ENCODE measurements at places on chromosomes 7 and 10. TPM values are rescaled to one million over a fixed set of nuclear protein-coding genes. Genes with fewer than 3 reads are reported as not detected.

GRCh38 chr10:126511917-126512479 is 123.7 kb upstream of the ADAM12 start:
- no peaks in the 10 kb centered on the region for H3K4me1 ChIP-seq
- no peaks in the 10 kb centered on the region for H3K36me3 ChIP-seq
- peaks cover 14% of the 10 kb centered on the region for H3K27me3 ChIP-seq
- H3K4me3 ChIP-seq: no peak overlapping the region

Gene LBX1
- total RNA-seq: not detected

- DNase-seq: no peak
- no peaks in the 10 kb centered on the region for H3K27me3 ChIP-seq
- peaks cover 18% of the 10 kb centered on the region for H3K4me1 ChIP-seq
- H3K36me3 ChIP-seq: no peaks in the 10 kb centered on the region
Observed at GRCh38 chr7:111112439-111112838, 21.5 kb downstream of the LRRN3 start.

GRCh38 chr7:154484406-154484805 is 432.2 kb downstream of the DPP6 start:
- H3K4me3 ChIP-seq: no peak overlapping the region
- no peaks in the 10 kb centered on the region for H3K27me3 ChIP-seq
- no peaks in the 10 kb centered on the region for H3K4me1 ChIP-seq
- no peak overlapping the region for H3K27ac ChIP-seq
- no peaks in the 10 kb centered on the region for H3K36me3 ChIP-seq
- no peak for DNase-seq

- H3K4me1 ChIP-seq: peaks cover 23% of the 10 kb centered on the region
- H3K27me3 ChIP-seq: no peaks in the 10 kb centered on the region
- peak overlapping the region; percentile 61 for H3K27ac ChIP-seq
- peak; percentile 68 for DNase-seq
Observed at GRCh38 chr7:134459981-134460380, 1.1 kb upstream of the AKR1B1 start.

Gene AQP1
- total RNA-seq: not detected

Gene SUN3
- 0.22 TPM for total RNA-seq

GRCh38 chr10:33519130-33519860 is 184.8 kb upstream of the NRP1 start:
- no peak for DNase-seq
- H3K27ac ChIP-seq: no peak overlapping the region
- H3K27me3 ChIP-seq: no peaks in the 10 kb centered on the region
- H3K36me3 ChIP-seq: no peaks in the 10 kb centered on the region
- H3K4me3 ChIP-seq: no peak overlapping the region
- H3K4me1 ChIP-seq: no peaks in the 10 kb centered on the region

GRCh38 chr10:35208536-35208935 is 81.9 kb downstream of the CREM start:
- peaks cover 20% of the 10 kb centered on the region for H3K36me3 ChIP-seq
- H3K27me3 ChIP-seq: no peaks in the 10 kb centered on the region
- DNase-seq: no peak

- H3K4me3 ChIP-seq: no peak overlapping the region
- H3K36me3 ChIP-seq: peaks cover 10% of the 10 kb centered on the region
- no peak for DNase-seq
- H3K27me3 ChIP-seq: no peaks in the 10 kb centered on the region
Observed at GRCh38 chr10:34748357-34748756, 66.7 kb downstream of the PARD3 start.

Data from MCF 10A (cell line).